Urinary bladder (tissue), 4 donors: ENCODE measurements at places on chromosomes 5 and 9.

- no peak for DNase-seq
Measured at GRCh38 chr9:107351382-107352045, 68.4 kb downstream of the RAD23B start.

DNA sequence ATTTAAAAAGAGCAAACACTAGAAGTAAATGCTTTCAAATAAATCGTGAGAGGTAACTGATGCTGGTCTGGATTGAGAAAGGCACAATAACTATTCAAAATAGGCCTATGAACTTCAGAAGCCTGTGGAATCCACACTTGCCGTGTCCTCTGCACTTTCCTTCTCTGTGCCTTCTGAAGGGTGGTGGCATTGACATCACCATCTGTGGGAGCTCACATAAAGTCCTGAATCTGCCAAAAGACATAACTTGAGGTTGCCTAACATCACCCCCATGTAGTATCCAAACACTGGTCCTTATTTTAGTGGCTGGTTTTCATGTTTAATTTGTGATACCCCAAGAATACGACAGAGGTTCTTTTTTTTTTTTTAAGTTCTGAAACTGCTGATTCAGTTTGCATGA is 59.8 kb downstream of the IRF1 start:
- DNase-seq, result no peak

DNA sequence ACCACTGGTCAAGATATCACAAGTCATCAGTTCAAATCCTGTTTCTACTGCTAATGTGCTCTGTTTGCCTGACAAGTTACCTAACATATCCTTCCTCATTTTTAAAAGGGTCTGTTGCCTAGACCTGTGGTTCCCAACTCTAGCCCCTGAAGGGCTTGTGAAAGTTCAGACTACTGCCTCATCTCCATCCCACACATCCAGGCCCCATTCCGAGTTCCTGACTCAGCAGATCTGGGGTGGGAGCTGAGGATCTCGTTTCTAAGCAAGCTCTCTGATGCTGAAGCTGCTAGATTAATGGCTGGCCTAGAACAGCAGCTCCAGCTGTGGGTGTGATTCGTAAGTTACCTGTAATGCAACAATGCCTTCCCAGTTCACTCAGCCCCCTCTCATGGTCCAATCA is 32.5 kb downstream of the S1PR3 start:
- DNase-seq, result no peak

DNA sequence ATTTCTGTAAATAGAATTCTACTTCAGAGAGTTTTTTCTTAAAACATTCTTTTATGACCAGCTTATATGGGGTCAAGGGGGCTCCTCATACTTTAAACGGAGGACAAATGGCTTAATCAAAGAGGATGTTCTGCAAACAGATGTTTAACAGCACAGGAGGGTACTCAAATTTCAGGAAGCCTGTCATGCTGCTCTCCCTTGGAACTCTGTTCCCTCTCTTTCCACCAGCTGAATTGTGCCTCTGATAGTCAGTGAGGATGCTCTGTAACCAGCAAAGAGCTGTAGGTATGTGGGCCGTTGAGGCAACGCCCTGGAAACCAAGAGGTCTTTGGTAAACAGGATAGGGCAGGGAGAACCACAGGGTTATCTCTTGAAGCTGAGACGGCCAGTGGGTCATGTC is 161.1 kb downstream of the C5orf15 start:
- DNase-seq, result no peak

GRCh38 chr9:73451003-73451402 is 299.3 kb downstream of the ANXA1 start:
- DNase-seq, result no peak

DNA sequence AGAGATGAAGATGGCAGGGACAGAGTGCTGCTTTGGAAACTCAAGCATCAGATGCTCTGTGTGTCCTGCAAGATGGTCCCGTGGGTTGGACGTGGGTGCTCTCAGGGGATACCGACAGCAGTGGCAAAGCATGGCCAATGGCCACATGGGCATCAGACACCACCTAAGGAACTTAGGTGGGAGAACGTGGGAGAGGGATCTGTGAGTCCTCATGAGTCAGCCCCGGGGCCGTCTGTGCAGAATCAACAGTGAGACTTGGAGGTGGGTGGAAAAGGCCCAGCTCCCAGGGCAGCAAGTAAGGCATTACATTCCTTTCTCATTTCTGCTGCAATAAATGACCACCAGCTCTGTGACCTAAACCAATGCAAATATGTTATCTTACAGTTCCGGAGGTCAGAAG is 77.0 kb downstream of the RAD23B start:
- no peak for DNase-seq
